A375 (cell line): ENCODE measurements at places on chromosomes 5 and 9. TPM values are rescaled to one million over a fixed set of nuclear protein-coding genes. Genes with fewer than 3 reads are reported as not detected.

Gene OMD
- total RNA-seq = not detected in 2 replicates

Gene CAVIN4
- 0.80 and 1.1 TPM in 2 replicates for total RNA-seq

Gene PTGDS
- 1.4 TPM in 1 of 2 replicates, not detected in the other for total RNA-seq

Gene PTTG1
- 214 and 235 TPM in 2 replicates for total RNA-seq

Gene SLC25A46
- total RNA-seq = 37.5 and 40.8 TPM in 2 replicates

Gene CFAP157
- total RNA-seq = 0.30 TPM in 1 of 2 replicates, not detected in the other

Gene SH3TC2
- total RNA-seq = 37.6 and 39.3 TPM in 2 replicates

Gene PCDHA9
- total RNA-seq = 1.8 and 2.2 TPM in 2 replicates

Gene RIMOC1
- 11.4 and 12.8 TPM in 2 replicates for total RNA-seq

Gene MYORG
- 1.0 and 1.2 TPM in 2 replicates for total RNA-seq

Gene MYMK
- total RNA-seq = not detected in 2 replicates

Gene NTNG2
- total RNA-seq = 0.23 and 0.80 TPM in 2 replicates

Gene SERF1B
- 60.3 and 67.2 TPM in 2 replicates for total RNA-seq

Gene TMEM174
- not detected in 2 replicates for total RNA-seq

Gene FAM53C
- 37.4 and 39.6 TPM in 2 replicates for total RNA-seq

Gene TERT
- total RNA-seq = 4.1 and 5.4 TPM in 2 replicates

Gene PCDHGA7
- total RNA-seq = 6.1 and 8.1 TPM in 2 replicates

Gene CCDC112
- 7.4 and 15.2 TPM in 2 replicates for total RNA-seq

Gene IL13
- 0.42 TPM in 1 of 2 replicates, not detected in the other for total RNA-seq

Gene P4HA2
- 30.6 and 32.3 TPM in 2 replicates for total RNA-seq

Gene SPZ1
- total RNA-seq = not detected in 2 replicates

Gene AGXT2
- not detected in 2 replicates for total RNA-seq

Gene CD180
- not detected in 2 replicates for total RNA-seq

Gene OLFM1
- 0.13 TPM in 1 of 2 replicates, not detected in the other for total RNA-seq

Gene GRIA1
- total RNA-seq = not detected in 2 replicates

Gene TRIM36
- 6.3 and 8.8 TPM in 2 replicates for total RNA-seq

Gene RAI14
- total RNA-seq = 27.1 and 29.9 TPM in 2 replicates

Gene FRRS1L
- not detected in 2 replicates for total RNA-seq

Gene ELAVL2
- total RNA-seq = 2.0 and 2.3 TPM in 2 replicates

Gene CA9
- 23.5 and 29.2 TPM in 2 replicates for total RNA-seq

Gene TUSC1
- 20.5 and 24.5 TPM in 2 replicates for total RNA-seq

Gene PCDHB3
- 0.26 and 0.45 TPM in 2 replicates for total RNA-seq

Gene FGF18
- total RNA-seq = 0.08 TPM in 1 of 2 replicates, not detected in the other

Gene PSAT1
- total RNA-seq = 253 and 290 TPM in 2 replicates

Gene KCNMB1
- total RNA-seq = not detected in 2 replicates

Gene HTR1A
- total RNA-seq = not detected in 2 replicates

Gene ANKS6
- total RNA-seq = 35.4 and 47.4 TPM in 2 replicates

Gene GPX8
- 33.2 and 39.3 TPM in 2 replicates for total RNA-seq

Gene IFNW1
- not detected in 2 replicates for total RNA-seq

Gene TRIP13
- total RNA-seq = 65.7 and 71.6 TPM in 2 replicates

Gene ITGA2
- 10.8 and 10.9 TPM in 2 replicates for total RNA-seq

Gene FLT4
- total RNA-seq = 0.03 and 3.7 TPM in 2 replicates

Gene PCDHA3
- 1.6 and 2.5 TPM in 2 replicates for total RNA-seq

Gene SLC23A1
- total RNA-seq = not detected in 2 replicates

Gene BARX1
- 11.1 and 12.4 TPM in 2 replicates for total RNA-seq

Gene FRMPD1
- total RNA-seq = not detected in 2 replicates

Gene SEMA4D
- 6.4 and 6.5 TPM in 2 replicates for total RNA-seq
